ENCODE measurements at places on chromosomes 7 and 10.

DNA sequence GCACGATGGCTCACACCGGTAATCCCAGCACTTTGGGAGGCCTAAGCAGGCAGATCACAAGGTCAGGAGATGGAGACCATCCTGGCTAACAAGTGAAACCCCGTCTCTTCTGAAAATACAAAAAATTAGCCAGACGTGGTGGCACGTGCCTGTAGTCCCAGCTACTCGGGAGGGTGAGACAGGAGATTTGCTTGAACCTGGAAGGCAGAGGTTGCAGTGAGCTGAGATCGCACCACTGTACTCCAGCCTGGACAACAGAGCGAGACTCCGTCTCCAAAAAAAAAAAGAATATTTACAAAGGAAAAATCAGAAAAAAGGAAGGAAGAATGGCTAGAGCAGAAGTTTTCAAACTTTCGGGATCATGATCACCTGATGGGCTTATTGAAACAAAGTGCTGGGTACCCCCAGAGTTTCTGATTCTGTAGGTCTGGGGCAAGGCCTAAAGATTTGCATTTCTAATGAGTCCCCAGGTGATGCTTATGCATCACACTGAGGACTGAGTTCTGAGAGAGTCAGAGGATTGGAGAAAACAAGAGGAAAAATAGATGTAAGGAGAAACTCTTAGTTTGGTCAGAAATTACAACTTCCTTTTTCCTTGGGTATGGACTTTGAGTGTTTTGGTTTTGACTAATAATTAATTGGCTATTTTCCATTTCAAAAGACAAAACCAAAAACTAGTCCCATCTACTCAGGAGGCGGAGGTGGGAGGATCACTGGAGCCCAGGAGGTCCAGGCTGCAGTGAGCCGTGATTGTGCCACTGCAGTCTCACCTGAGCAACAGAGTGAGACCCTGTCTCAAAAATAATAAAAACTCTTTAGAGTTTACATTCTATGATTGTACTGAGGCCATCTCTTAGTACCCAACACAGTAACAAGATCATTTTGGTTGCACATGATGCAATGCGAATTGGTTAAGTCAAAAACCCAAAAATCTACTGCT lies 14.4 kb downstream of the MARCHF5 start:
- H3K27me3 ChIP-seq, result no peaks in the 10 kb centered on the region
- no peak overlapping the region for H3K27ac ChIP-seq
- no peaks in the 10 kb centered on the region for H3K36me3 ChIP-seq
- no peak for DNase-seq

- no peaks in the 10 kb centered on the region for H3K36me3 ChIP-seq
- DNase-seq, result peak; percentile 81
- H3K27me3 ChIP-seq, result no peaks in the 10 kb centered on the region
- peaks cover 90% of the 10 kb centered on the region for H3K4me1 ChIP-seq
- peak overlapping the region; percentile 99 for H3K27ac ChIP-seq
- H3K4me3 ChIP-seq, result peak overlapping the region; percentile 71
These were observed 61.4 kb downstream of the SYPL1 start for GRCh38 chr7:106050746-106051117.

- H3K4me1 ChIP-seq, result no peaks in the 10 kb centered on the region
- no peak overlapping the region for H3K27ac ChIP-seq
- no peaks in the 10 kb centered on the region for H3K27me3 ChIP-seq
- no peak overlapping the region for H3K4me3 ChIP-seq
These were observed 78.0 kb downstream of the PLXNA4 start for GRCh38 chr7:132498319-132498718.

DNA sequence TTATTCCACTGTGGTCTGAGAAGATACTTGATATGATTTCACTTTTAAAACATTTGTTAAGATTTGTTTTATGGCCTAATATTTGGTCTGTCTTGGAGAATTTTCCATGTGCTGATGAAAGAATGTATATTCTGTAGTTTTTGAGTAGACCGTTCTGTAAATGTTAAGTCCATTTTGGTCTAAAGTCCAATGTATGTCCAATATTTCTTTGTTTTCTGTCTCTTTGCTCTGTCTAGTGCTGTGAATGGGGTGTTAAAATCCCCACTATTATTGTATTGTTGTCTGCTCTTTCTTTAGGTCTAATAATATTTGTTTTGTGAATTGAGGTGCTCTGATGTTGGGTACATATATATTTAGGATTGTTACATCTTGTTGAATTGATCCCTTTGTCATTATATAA lies 31.3 kb downstream of the DNAJC9 start:
- peaks cover 21% of the 10 kb centered on the region for H3K36me3 ChIP-seq
- H3K27ac ChIP-seq, result no peak overlapping the region
- H3K4me1 ChIP-seq, result peaks cover 12% of the 10 kb centered on the region
- H3K4me3 ChIP-seq, result no peak overlapping the region
